Stimulated activated CD4-positive, alpha-beta T cell treated with anti-CD3 and anti-CD28 coated beads, TNF-alpha, amount 100 ng/mL, for 48 hours (primary cell): ENCODE measurements at places on chromosomes 12 and 14.

GRCh38 chr12:46891306-46891705 lies 65.5 kb upstream of the SLC38A4 start:
- DNase-seq = no peak

DNA sequence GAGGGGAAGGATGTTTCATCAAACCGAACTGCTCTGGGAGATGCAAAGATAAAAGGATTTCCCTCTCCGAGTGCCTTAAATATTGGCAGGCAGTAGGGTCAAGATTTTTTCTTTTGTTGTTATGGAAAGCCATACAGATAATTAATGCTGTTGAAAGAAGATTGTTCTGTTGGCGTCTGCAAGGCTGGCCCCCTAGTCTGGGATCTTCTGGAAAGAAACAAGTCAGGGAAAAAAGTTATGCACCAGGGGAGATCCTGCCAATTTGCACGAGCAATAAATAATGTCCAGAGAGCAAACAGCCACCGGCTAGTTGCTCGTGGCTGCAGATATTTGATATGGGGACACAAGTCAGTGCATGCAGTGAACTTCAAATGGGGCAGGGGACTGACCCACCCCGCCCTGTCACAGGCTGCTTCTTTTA lies 202.1 kb upstream of the MYL2 start:
- DNase-seq = no peak

- DNase-seq = no peak
These were observed 17.2 kb upstream of the TPCN1 start for GRCh38 chr12:113203852-113204760.

DNA sequence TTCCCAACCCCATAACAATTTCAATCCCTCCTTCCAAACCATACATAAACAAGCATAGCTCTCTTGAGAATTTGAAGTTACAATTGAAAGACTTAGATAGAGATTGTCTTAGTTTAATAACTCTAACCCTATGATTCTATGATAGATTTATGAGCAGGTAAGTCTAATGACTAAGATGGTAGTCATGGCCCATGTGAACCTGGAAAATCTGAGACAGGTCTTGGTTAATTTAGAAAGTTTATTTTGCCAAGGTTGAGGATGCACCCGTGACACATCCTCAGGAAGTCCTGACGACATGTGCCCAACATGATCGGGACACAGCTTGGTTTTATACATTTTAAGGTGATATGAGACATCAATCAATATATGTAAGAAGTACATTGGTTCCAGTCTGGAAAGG lies 248.8 kb downstream of the KCNH5 start:
- no peak for DNase-seq

DNA sequence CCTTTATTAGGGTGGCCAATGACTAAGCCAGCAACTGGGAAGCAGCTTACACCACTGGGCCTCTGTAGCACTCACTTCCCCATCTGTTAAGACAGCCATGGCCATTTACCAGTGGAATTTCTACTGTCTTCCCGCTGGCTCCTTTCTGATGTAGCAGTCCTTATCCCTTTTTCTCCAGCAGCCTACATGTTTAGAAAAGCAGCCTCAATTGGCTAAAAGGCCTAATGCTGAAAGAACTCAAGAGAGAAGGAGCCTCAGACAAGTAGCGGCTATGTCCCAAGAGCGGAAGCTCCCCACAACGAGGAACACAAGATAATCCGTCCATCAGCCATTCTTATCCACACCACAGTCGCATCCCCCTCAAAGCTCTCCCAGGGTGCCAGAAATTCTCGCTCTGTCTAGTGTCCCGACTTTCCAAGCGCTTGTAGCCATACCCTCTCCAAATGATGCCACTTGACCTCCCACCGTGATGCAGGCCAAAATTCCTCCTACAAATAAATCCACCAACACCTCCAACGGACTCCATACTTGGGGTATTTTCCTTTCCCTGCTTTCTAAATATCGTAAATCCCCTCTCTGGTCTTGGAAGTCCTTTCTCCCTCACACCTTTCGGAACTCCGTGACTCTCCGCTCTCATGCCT lies 624 bp downstream of the M6PR start:
- no peak for DNase-seq

DNA sequence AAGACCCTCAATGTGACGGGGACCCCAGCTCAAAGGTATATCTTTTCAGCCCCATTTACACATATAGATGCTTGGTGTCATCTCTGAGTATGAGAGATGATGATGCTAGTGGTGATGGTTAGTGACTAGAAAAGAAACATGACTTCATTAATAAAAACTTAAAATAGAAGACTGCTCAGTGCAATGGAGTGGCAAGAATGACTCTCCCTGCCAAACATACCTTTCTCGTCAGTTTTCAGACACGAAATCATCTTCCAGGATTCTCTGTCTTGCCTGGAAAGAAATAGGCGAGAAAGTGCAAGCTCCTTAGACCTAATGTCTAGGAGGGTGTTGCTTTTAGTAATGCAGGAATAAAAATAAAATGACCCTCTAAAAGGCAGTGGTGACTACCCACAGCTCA lies 71.7 kb downstream of the TPH2 start:
- no peak for DNase-seq

DNA sequence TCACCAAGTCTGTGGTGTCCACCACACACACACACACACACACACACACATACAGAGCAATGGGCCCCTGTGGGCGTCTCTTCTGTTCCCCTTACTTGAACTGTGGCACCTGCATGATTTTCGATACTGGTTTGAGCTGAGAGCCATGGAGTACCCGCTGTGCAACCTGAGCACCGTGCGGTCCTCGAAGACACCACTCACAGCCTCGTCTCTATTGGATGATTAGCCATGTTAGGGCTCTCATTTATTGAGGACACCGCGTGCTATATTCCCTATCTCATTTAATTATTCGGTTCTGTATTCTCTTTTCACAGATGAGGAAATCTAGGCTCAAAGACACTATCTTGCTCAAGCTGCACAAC lies 623 bp upstream of the C14orf132 start:
- DNase-seq = no peak
